ENCODE measurements at places on chromosomes 1 and 21. TPM values are rescaled to one million over a fixed set of nuclear protein-coding genes. Genes with fewer than 3 reads are reported as not detected.

DNA sequence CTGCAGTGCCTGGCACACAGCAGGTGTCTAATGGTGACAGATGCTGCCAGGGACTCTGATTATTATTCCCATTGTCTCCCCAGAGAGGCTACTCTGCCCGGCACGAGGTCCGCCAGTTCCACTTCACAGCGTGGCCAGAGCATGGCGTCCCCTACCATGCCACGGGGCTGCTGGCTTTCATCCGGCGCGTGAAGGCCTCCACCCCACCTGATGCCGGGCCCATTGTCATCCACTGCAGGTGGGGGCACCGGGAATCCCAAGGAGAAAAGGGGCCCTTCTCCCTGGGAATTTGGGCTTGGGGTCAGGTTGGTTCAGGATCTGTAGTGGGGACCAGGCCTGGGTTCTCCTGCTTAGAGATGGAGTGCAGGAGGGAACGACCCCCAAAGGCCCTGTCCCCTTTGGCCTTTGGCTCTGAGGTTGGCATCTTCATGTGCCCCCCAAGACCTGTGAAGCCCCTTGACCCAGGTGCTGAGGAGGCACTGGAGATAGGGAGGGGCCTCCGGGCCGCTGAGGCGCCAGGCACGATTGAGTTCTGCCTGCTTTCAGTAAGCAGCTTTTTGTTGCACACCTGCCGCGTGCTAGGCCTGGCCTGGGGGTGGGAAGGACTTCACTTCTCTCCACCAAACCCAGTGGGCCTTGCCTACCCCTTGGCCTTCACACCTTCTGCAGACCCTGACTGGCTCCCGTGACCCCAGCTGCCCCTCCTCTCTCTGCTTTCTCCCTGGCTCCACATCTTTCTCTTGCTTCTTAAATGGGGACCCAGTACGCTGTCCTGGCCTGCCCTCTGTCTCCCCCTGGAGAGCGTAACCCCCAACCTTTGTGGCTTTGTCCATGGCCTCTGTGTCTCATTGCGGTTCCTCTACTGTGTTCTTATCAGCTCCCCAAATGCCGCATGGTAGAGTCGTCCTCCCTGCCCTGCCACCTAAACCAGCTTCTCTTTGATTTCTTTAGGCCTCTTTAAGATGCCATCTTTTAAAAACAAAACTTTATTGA, 76.4 kb downstream of the PTPRU start:
- peak; percentile 32 for DNase-seq
- H3K27me3 ChIP-seq, result no peaks in the 10 kb centered on the region
- peaks cover 53% of the 10 kb centered on the region for H3K36me3 ChIP-seq

GRCh38 chr1:225998560-225999226, 450 bp downstream of the SDE2 start:
- H3K4me1 ChIP-seq, result peaks cover 75% of the 10 kb centered on the region
- H3K4me3 ChIP-seq, result peak overlapping the region; percentile 89
- peak overlapping the region; percentile 100 for H3K27ac ChIP-seq
- no peak for DNase-seq
- H3K36me3 ChIP-seq, result peaks cover 19% of the 10 kb centered on the region

Gene LCE1B
- total RNA-seq, result not detected

Gene CAMK1G
- total RNA-seq, result 0.56 TPM

Gene SLC45A1
- 0.92 TPM for total RNA-seq

DNA sequence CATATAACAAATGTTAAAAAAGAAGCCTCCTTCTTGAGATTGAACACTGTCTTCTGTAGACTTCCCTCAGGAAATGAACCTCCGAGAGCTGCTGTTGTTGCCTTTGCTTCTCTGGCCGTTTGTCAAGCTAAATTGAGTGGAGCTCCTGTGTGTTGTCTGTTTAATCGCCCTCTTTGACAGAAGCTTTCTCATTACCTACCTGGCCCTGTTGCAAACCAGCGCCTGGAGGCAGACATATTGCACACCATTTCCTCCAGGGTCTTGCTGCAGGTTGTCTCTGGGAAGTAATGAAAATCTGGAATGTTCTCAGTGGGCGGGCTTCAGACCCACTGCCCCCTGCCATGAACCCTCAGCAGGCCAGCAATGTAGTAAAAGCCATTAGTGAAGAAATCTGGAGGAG, 83.3 kb downstream of the GABPA start:
- DNase-seq, result no peak
- no peaks in the 10 kb centered on the region for H3K27me3 ChIP-seq
- H3K4me3 ChIP-seq, result no peak overlapping the region
- H3K27ac ChIP-seq, result no peak overlapping the region
- H3K36me3 ChIP-seq, result no peaks in the 10 kb centered on the region

Gene PDZK1
- not detected for total RNA-seq

DNA sequence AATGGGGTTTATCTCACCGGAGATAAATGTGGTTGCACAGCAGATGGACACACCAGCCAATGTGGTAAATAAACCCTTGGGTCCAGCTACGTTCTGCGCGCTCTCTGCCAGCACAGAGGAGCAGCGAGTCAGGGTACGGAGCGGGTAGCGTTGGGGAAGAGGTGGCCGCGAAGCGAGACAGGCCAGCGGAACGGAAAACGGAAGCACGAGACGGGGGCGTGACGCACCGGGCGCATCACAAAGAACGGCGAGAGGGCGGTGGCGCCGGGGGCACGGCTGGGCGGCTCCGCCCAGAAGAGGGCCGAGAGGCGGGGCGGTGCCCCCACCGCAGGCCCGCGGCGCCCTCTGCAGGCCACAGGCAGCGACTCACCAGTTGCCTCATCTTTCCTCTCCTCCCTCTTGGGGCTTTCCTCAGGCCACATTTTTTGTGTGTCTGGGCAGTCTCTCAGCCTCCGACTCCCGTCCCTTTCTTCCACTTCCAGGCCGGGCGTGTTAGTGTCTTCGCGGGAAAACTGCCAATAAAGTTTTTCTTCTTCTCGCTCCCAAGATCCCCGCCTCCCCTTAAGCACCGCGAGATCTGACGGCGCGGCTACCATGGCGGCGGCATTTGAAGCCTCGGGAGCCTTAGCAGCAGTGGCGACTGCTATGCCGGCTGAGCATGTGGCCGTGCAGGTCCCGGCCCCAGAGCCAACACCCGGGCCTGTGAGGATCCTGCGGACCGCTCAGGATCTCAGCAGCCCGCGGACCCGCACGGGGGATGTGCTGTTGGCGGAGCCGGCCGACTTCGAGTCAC, at the start of gene DDX20:
Gene DDX20, plus strand, starts transcription at position 571 of the 793 bp plus-strand sequence. Its CDS starts 24 bp downstream, at position 595.
- peak; percentile 96 for DNase-seq
- H3K27me3 ChIP-seq, result no peaks in the 10 kb centered on the region
- peaks cover 24% of the 10 kb centered on the region for H3K36me3 ChIP-seq
- peak within 1 kb of the TSS; percentile 71 for H3K4me3 ChIP-seq
- peaks cover 14% of the 10 kb centered on the region for H3K4me1 ChIP-seq
- peak within 1 kb of the TSS; percentile 91 for H3K27ac ChIP-seq

Gene S100A7
- not detected for total RNA-seq

- no peaks in the 10 kb centered on the region for H3K36me3 ChIP-seq
- no peak for DNase-seq
- no peaks in the 10 kb centered on the region for H3K27me3 ChIP-seq
- H3K4me3 ChIP-seq, result no peak overlapping the region
- H3K4me1 ChIP-seq, result no peaks in the 10 kb centered on the region
- H3K27ac ChIP-seq, result no peak overlapping the region
Observed at GRCh38 chr1:117114877-117115276, 6.7 kb downstream of the TRIM45 start.

DNA sequence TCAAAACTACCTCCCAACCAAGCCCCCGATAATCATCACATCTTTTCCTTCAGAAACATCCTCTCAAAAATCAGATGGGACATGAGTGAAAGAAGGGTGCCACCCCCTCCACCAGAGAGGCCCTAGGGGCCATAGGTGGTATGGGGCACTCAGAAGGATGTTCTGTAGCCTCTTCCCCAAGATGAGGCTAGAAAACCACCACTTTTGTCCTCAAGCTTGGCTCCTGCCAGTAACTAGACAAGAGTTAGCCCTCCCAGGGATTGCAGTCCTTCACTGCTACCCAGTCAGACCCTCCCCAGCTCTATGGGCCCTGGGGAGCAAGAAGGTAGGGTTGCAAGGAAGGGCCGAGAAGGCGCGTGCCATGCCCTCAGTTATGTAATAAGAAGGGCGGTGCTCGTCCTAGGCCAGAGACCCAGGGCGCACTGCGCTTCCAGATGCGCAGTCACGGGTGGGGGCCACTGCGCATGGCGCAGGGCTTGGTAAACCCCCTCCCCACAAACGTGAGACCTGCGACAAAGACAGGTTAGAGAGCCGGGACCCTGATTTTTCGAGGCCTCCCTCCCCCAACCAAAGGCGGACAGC, 69.7 kb downstream of the CD46 start:
- no peaks in the 10 kb centered on the region for H3K27me3 ChIP-seq
- peak overlapping the region; percentile 76 for H3K4me3 ChIP-seq
- no peak for DNase-seq
- H3K36me3 ChIP-seq, result peaks cover 46% of the 10 kb centered on the region
- H3K4me1 ChIP-seq, result peaks cover 82% of the 10 kb centered on the region

DNA sequence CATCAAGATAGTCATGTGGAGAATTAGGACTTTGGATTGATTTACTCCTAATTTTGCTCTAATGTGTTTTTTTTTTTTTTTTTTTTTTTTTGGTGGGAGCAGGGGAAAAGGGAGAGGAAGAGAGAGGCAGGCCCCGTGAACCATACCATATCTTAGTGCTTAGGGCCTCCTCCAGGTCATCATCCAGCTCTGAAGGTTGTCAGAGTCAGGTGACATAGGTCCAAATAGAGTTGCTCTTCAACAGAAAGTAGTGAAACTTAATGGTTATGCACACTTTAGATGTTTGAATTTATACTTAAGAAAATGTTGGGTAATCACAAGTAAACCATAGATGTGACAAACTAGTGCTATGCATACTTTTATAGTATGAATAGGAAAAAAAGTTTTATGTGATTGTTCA, 32.2 kb downstream of the CXADR start:
- H3K27ac ChIP-seq, result no peak overlapping the region
- no peaks in the 10 kb centered on the region for H3K36me3 ChIP-seq
- no peak for DNase-seq
- peaks cover 9% of the 10 kb centered on the region for H3K4me1 ChIP-seq
- no peaks in the 10 kb centered on the region for H3K27me3 ChIP-seq
- no peak overlapping the region for H3K4me3 ChIP-seq

Gene MYCBP
- total RNA-seq, result 21.6 TPM

Gene WDR77
- total RNA-seq, result 15.1 TPM

DNA sequence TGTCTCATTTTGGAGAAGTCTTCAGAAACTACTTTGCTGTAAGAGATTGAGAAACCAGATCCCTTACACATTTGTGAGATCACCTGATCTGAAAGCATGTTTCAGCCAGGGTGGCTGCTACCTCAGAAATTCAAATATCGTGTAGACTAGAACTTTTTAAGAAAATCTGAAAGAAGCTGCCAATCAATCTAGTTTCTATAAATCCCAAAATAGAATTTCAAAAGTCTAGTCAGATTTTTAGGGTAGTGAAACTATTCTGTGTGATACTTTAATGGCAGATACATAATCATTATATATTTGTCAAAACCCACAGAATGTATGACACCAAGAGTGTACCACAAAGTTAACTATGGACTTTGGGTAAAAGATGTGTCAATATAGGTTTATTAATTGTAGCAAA, 79.9 kb upstream of the PLPPR5 start:
- no peaks in the 10 kb centered on the region for H3K36me3 ChIP-seq
- no peak for DNase-seq
- H3K27me3 ChIP-seq, result no peaks in the 10 kb centered on the region
- no peak overlapping the region for H3K4me3 ChIP-seq

GRCh38 chr1:5554784-5555183, 437.4 kb downstream of the NPHP4 start:
- DNase-seq, result no peak
- H3K27me3 ChIP-seq, result no peaks in the 10 kb centered on the region
- no peaks in the 10 kb centered on the region for H3K4me1 ChIP-seq
- no peaks in the 10 kb centered on the region for H3K36me3 ChIP-seq
- H3K4me3 ChIP-seq, result no peak overlapping the region
- no peak overlapping the region for H3K27ac ChIP-seq

Gene FALEC
- not detected for total RNA-seq

Gene CRABP2
- total RNA-seq, result 2.1 TPM

Gene S100A9
- 911 TPM for total RNA-seq

Gene FAM151A
- total RNA-seq, result not detected

GRCh38 chr1:173489929-173490328, 12.8 kb downstream of the PRDX6 start:
- H3K4me1 ChIP-seq, result no peaks in the 10 kb centered on the region
- H3K36me3 ChIP-seq, result peaks cover 53% of the 10 kb centered on the region
- DNase-seq, result no peak

Gene OLFM3
- total RNA-seq, result not detected

- peaks cover 45% of the 10 kb centered on the region for H3K27me3 ChIP-seq
- H3K4me1 ChIP-seq, result no peaks in the 10 kb centered on the region
- DNase-seq, result no peak
Observed at GRCh38 chr1:2867087-2867425, 65.6 kb upstream of the TTC34 start.

- H3K4me1 ChIP-seq, result peaks cover 14% of the 10 kb centered on the region
- H3K4me3 ChIP-seq, result no peak overlapping the region
- H3K27ac ChIP-seq, result no peak overlapping the region
- no peaks in the 10 kb centered on the region for H3K36me3 ChIP-seq
- no peak for DNase-seq
Observed at GRCh38 chr1:56190806-56191365, 388.5 kb downstream of the PLPP3 start.

- H3K4me3 ChIP-seq, result no peak overlapping the region
- no peak overlapping the region for H3K27ac ChIP-seq
- H3K27me3 ChIP-seq, result no peaks in the 10 kb centered on the region
- peaks cover 26% of the 10 kb centered on the region for H3K4me1 ChIP-seq
- H3K36me3 ChIP-seq, result peaks cover 14% of the 10 kb centered on the region
Observed at GRCh38 chr1:89260042-89260441, 12.6 kb downstream of the GBP5 start.

GRCh38 chr1:72186733-72187307, 95.5 kb downstream of the NEGR1 start:
- H3K27ac ChIP-seq, result no peak overlapping the region
- H3K36me3 ChIP-seq, result no peaks in the 10 kb centered on the region
- no peak overlapping the region for H3K4me3 ChIP-seq
- no peaks in the 10 kb centered on the region for H3K27me3 ChIP-seq
- H3K4me1 ChIP-seq, result no peaks in the 10 kb centered on the region
- no peak for DNase-seq

Gene PRELP
- 47.5 TPM for total RNA-seq

Gene MYBPH
- not detected for total RNA-seq

Gene ALPL
- 123 TPM for total RNA-seq

DNA sequence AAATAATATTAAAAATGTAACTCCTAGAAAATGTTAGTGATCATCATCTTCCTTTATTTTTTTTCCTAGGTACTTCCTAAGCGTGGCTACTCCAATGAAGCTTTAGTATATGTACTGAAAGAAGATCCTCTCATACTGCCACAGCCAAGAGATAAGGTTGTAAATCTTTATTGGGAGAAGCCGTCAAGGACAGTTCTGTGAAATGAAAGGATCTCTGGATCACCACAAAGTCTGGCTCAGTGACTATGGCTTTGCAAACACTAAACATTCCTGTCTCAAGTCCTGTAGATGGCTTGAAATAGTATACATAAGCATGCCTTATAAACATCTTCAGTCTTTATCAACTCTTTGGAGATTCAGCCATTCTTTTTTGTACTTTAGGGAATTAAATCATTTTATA, 61.2 kb upstream of the DPH5 start:
- H3K4me1 ChIP-seq, result peaks cover 3% of the 10 kb centered on the region
- no peaks in the 10 kb centered on the region for H3K36me3 ChIP-seq
- DNase-seq, result no peak
- no peak overlapping the region for H3K4me3 ChIP-seq

- no peaks in the 10 kb centered on the region for H3K27me3 ChIP-seq
- DNase-seq, result peak; percentile 95
- peaks cover 22% of the 10 kb centered on the region for H3K4me1 ChIP-seq
- peaks cover 63% of the 10 kb centered on the region for H3K36me3 ChIP-seq
- H3K27ac ChIP-seq, result peak within 1 kb of the TSS; percentile 92
Observed at GRCh38 chr1:153977250-153978240, at the start of gene JTB. JTB (minus strand) TSS chr1:153977674; CDS start chr1:153977252, 422 bp downstream.
